ENCODE measurements at places on chromosomes 1 and 21.

DNA sequence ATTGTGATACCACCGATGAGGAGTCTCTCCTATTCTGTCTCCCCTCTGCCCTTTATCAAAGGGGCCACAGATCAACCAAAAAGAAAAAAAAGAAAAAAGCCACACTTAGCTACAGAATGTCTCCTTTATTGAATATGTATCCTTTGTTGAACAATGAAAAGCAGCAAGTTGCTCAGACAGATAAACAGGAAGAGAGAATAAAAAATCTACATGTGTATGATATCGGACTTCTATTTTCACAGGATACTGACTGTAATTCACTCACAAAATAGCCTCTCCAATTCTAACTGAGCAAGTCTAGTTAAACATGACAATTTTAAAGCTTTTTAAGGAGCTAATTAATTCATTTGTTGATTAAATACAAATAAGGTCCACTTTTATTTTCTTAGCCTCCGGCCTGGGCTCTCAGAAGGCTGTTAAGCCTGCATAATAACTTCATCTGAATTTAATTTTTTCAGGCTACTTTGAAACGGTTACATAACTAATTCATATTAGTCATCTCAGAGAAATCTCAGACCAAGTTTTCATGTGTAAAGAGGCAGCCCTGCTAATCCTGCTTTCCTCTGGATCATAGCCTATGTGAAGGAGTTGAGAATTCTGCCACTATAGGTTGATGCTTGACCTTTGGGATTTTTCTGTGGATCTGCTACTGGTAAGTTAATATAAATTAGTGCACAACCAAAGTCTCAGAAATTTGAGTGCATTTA lies 304.1 kb upstream of the NR5A2 start:
- no peak for DNase-seq

DNA sequence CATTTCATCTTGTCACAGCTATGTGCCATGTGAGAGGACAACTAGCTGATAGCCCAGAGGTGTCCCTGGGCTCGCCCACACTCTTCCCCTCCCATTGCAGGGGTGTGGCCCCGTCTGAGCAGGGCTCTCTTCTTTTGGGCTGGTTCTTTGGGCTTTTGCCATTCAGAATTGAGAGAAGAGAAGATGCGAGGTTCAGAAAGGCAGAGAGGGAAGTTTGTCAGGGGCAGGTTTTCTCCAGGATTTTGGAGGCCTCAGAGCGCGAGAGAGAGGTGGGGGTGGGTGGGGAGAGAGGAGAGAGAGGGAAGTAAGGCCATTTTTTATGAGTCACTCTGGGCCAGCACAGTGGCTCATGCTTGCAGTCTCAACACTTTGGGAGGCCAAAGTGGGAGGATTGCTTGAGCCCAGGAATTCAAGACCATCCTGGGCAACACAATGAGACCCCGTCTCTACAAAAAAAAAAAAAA lies 5.2 kb downstream of the IFI6 start:
- no peak for DNase-seq

GRCh38 chr1:101367630-101368029 lies 130.8 kb downstream of the S1PR1 start:
- DNase-seq = no peak

DNA sequence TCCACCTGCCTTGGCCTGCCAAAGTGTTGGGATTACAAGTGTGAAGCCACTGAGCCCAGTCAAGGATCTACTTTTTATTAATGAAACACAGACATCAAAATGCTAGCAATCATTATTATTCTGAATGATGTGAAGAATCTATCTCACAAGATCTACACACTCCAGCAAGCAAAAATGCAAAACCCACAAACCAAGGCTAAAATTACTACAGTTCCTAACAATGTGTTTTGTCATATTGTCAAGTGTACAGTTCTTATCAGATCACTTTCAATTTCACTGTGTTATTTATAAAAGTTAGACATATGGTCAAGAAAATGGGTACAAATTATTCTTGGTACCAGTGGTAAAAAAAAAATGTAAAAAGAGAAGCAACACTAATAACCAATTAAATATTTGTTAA lies 61.3 kb upstream of the SDC3 start:
- no peak for DNase-seq

- DNase-seq = no peak
Measured at GRCh38 chr1:93021539-93022134, 57.4 kb upstream of the MTF2 start.

- no peak for DNase-seq
Measured at GRCh38 chr21:20760221-20760620, 238.0 kb upstream of the NCAM2 start.

GRCh38 chr1:75423616-75424015 lies 187.3 kb downstream of the SLC44A5 start:
- DNase-seq = no peak

DNA sequence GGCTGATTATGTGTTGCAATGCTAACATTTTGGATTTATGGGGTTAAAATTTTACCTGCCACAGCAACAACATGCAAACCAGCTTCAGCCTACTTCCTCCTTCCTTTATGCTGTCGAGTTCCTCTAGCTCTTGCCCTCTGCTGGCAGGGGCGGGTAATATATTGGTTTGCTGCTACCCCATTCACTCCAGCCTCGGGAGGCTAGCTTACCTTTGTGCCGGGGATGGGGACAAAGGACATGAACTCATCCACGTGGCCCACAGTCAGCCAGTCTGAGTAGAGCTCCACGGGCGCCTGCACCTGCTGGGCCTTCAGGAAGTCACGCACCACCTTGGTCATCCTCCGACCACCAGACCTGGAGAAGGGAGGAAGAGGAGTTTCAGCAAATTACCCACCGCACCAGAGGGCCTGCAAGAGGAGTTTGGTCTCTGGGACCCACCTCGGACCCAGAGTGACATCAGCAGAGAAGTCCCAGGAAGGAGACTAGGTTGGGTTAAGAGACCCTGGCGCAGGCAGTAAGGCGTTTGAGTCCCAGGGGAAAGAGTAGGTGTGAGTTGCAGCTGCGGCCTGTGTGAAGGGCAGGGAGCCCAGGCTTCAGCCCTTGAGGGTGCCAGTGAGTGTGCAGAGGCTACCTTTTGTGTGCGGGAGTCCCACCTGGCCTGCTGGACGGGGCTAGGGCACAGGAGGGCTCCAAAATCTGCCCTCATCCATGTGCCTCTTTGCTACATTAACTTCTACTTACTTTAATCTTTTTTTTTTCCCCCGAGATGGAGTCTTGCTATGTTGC lies 21.8 kb upstream of the SDHB start:
- DNase-seq = no peak

DNA sequence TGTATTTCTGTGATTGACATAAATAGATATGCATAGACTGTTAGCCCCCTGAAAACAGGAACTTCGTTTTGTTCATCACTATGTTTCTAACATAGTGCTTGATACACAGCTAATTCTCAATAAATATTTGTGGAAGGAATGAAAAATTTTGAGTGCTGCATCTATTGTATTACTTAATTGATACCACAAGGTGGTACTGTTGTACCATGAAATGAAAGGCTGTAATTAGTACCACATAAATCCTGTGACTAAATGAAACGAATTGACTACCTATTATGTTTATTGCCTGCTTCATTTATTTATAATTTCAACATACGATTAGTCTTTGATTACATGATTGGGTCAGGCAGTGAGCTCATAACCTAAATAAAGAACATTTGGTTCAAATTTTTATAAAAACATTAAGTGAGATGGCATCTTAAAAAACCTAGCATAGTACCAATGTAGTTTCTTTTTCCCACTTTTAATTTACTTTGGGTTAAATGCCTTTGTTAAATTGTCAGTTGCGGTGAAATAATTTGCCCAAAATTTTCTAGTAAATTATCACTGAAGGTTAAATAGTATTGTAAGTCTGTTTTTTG lies 15.0 kb upstream of the TGFB2 start:
- peak; percentile 23 for DNase-seq

DNA sequence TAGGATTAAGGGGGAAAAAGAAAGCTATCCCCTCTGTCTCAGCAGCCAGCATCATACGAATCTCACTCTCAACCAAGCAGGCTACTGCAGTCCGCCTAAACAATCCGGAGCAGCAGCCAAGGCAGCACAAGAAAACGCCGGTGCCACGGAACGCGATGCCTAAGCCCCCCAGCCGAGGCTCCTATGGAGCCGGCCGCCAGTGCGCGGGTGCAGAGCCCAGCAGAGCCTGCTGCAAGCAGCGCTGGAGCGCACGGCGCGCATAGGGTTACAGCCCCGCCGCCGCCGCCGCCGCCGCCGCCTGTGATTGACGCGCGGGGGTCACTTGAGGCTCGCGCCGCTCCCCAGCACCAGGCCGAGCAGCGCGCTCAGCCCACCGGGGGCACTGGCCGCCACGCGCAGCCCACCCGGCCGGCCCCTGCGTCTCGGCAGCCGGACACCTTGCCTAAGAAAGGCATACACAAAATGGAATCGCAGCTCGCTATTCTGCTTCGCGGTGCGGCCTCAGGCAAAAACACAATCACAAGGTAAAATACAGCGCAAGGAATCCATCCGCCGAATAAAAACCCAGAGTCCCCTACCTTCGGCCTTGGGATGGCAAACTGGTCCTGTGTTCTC lies 780 bp downstream of the HIVEP3 start:
- DNase-seq = peak; percentile 2

GRCh38 chr1:162070094-162070748 lies 730 bp downstream of the NOS1AP start:
- peak; percentile 47 for DNase-seq

GRCh38 chr1:3293563-3294080 lies 160.8 kb upstream of the ARHGEF16 start:
- no peak for DNase-seq

- DNase-seq = no peak
Measured at GRCh38 chr1:113517983-113518382, 127.7 kb downstream of the MAGI3 start.

DNA sequence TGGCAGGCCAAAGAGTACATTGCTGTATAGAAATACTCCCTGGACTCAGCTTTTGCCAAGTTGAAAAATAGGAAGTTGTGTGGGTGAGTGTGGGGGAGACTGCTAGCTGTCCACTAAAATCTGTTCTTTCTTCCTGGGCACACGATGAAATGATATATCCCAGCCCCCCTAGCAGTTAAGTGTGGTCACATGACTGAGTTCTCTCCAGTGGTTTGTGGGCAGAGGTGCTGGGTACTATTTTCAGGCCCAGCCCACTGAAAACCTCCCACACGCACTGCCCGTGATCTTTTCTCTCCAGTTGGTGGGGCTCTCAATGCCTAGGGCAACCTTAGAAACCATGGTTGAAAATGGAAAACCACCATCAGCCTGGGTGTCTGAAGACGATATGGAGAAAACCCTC lies 119.7 kb upstream of the LMO4 start:
- no peak for DNase-seq

DNA sequence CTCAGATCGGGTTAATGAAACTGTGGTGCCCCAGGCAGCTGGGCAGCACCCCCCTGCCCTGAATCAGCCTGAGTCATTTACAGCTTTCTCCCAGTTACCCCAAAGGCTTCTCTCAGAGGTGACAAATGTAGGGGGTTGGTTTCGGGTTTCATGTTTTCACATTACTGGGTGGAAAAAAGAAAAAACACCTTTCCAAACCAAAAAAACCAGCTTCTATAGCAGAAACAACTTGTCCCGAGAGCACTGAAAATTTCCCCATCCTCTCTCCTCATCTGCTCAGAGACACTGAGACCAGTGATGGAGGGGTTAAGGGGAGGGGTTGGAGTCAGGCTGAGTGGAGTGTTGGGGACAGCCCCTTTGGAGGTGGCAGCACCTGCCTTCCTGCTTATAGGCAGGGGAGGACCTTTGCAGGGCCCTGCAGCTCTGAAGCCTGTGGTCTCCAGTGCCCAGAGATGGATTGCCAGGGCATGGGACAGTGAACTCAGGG lies 15.6 kb downstream of the UTP11 start:
- DNase-seq = peak; percentile 52

GRCh38 chr1:109239409-109240068 lies 9.8 kb upstream of the CELSR2 start:
- no peak for DNase-seq

DNA sequence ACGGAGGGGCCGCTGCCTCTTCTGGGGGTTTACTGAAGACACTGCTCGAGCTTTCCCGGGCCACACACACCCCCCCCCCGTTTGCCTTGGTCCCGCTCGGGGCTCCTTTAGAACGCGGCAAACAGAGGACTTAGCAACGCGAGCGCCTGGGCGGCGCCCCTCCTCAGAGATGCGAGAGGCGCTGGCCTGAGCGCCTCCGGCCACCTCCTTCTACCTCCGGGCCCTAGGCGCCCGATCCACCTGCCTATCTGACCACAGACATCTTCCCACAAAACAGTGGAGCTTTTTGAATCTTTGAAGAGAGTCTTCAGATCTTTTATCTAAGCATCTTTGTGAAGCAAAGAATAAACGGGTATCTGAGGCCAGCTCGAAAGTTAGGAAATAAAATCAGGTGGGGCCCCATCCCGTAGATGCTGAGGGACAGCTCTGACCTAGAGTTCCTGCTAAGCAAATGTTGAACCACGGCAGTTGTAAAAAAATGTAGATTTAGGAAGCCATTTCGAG lies 436 bp upstream of the TTLL7 start:
- no peak for DNase-seq

DNA sequence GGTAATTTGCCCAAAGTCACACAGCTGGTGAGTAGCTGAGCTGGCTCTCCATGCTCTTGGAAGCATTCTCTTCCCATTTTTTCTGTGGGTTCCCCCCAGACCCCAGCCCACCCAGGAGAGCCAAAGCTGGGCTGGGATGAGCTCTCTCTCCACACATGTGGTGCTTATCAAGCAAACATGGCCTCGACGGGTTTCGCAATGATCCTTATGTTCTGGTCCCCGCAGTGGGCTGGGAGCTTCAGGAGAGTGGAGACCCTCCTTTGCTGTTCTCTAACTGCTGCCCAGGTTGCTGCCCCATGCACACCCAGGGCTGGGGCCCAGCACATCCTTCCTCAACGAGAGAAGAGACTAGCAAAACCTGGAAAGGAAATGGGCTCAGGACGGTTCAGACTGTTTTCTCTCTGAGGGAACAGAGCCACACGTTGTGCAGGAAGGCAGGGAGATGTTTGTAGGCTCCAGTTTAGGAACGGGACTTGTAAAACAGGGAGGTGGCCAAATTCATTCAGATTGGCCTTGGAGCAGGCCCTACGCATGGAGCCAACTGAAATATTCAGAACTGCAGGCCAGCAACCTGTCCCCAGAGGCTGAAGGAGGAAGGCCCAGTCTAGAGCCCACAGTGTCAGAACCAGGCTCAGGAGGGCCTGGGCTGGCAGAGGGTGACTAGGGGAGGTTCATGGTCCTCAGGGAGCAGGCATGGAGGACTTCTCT lies 27.2 kb upstream of the CSF1 start:
- no peak for DNase-seq

GRCh38 chr1:156551869-156552268 lies 20.5 kb downstream of the IQGAP3 start:
- DNase-seq = no peak

DNA sequence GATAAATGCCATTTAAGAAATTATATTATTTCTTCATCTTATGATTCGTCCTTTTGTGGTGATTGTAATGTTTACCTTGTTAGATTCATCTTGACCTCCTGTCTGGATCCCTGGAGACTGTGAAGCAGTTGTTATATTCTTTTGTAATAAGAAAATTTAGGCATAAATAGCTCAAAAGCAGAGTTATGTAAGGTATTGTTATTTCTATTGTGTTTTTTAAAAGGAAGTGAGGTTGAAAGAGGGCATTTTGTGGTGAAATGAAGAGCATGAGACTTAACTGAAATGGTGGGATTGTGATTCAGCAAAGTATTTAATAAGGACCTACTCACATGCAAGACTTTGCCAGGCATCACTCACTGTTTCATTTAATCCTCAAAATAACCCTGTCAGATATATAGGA lies 104.0 kb downstream of the PDE4B start:
- no peak for DNase-seq
